ENCODE measurements at places on chromosomes 16 and 17.

DNA sequence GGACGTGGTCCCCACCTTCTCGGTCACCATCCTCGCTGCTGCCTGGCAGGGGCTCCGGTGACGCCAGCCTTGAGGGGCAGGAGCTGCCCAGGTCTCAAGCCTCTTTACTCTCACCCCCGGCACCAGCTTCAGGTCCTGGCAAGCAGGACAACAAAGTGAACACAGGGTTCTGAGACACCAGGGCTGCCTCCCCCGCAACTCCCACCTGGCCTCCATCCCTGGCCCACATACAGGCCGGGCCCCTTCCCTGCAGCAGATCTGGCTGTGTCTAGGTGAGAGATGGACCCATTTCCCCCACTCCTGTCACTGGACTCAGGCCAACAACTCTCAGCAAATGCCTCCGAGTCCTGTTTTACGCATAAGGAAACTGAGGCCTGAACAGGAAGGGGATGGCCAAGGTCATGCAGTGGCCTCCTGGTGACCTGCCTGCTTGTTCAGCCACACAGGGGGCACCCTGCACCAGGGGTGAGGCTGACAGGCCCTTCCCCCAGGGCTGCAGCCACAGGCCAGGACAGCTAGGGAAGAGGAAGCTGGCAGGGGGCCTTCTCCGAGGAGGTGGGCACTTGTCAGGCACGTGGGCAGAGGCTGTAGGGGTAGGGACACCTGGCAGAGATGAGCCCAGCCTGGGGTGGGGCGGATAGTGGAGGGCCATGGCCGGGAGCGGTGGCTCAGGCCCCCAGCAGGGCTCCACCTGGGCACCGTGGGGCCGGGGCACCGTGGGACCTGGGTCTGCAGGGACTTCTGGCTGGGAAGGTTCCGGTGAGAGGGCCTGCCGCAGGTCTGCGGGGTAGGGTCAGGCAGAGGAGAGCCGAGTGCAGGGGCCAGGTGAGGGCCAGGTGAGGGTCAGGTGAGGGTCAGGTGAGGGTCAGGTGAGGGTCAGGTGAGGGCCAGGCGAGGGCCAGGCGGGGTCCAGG lies 46.7 kb upstream of the PVALEF start:
- no peak for DNase-seq

- peak; percentile 19 for DNase-seq
These were observed 684 bp downstream of the ZFP90 start for GRCh38 chr16:68539711-68540239.

- DNase-seq, result no peak
These were observed 455.6 kb downstream of the HS3ST3B1 start for GRCh38 chr17:14756479-14756878.

DNA sequence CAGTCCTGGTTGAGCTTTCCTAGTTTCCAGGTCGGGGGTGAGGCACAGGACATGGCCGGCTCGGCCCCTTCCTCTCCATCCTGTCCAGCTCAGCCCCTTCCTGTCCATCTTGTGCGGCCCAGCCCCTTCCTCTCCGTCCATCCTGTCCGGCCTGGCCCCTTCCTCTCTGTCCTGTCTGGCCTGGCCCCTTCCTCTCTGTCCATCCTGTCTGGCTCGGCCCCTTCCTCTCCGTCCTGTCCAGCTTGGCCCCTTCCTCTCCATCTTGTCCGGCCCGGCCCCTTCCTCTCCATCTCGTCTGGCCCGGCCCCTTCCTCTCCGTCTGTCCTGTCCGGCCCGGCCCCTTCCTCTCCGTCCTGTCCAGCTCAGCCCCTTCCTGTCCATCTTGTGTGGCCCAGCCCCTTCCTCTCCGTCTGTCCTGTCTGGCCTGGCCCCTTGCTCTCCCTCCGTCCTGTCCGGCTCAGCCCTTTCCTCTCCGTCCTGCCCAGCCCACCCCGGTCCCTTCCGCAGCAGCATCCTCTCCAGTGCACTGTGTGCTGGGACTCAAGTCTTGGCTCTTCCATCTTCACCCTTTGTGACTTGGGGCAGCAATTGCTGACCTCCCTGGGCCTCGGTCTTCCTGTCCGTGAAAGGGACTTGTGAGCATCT lies 5.5 kb upstream of the ZNF750 start:
- DNase-seq, result no peak

DNA sequence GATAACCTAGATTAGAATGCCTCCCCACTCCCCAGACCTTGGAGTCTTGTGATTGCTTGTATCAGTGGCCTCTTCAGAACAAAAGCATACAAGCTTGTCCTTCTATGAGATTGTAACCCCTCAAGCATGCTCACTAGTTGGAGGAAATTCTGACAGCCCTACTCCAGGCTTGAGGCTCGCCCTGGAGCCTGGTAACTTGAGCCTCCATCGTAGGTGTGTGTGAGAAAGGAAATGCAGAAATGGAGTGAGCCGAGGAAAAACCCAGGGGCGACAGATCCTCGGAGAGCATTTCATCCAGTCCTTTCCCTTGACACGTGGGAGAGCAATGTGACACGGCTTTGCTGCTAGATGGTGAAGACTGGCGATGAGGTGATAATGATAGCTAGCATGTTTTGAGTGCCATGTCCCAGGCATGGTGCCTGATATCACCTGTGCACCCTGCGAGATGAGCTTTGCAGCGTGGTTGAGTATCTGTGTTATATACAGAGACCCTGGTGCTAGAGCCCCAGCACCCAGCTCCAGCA lies 31.2 kb downstream of the GNAO1 start:
- no peak for DNase-seq

- DNase-seq, result peak; percentile 40
These were observed 32.1 kb downstream of the CDK5RAP3 start for GRCh38 chr17:48002916-48003416.

- no peak for DNase-seq
These were observed 885.7 kb upstream of the CDH8 start for GRCh38 chr16:62921904-62922303.

GRCh38 chr17:14737984-14738651 lies 437.2 kb downstream of the HS3ST3B1 start:
- peak; percentile 100 for DNase-seq

DNA sequence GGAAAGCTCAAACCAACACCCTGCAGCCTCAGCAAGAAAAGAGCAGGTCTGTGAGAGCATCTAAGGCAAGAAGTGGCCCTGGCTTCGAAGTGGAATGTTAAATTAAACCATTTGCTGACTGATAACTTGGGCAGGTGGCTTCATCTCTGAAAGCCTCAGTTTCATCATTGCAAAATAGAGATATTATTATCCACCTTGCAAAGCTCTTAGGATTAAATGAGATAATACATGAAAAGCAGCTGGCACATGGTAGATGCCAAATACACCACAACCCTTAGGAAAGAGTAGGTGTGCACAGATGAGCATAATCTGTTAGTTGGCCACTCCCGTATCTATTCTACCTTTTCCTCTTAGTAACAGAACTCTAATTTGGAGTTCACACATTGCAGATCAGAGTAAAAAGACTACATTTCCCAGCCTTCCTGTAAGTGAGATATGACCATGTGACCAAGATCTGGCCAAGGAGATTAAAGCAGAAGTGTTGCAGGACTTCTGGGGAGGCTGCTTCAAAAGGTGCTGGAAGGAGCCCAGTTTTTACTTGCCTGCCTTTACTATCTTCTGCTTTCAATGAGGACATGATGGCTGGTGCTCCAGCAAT lies 288.7 kb downstream of the SOX9 start:
- no peak for DNase-seq

GRCh38 chr16:73190688-73191659 lies 143.0 kb upstream of the ZFHX3 start:
- no peak for DNase-seq

- DNase-seq, result no peak
These were observed 179.1 kb upstream of the CHMP6 start for GRCh38 chr17:80812362-80813088.

- DNase-seq, result no peak
These were observed 52.7 kb downstream of the TBC1D16 start for GRCh38 chr17:79982986-79983385.

DNA sequence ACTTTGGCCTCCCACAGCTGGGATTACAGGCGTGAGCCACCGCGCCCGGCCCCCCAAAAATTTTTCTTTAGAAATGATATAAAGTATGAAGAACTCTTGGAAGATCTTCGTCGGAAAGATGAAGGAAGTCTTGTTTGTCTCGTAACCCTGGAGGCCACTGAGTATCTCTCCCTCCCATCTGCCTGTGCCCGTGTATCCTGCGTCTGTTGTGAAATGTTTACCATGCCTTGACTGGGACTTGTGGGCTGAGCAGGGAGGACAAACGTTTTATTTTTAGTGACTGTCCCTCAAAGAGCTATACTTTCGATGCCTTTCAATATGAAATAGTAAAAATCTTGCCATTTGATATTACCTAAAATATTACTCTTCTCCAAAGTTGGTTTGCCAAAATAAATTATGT lies 121.2 kb downstream of the RPTOR start:
- no peak for DNase-seq

DNA sequence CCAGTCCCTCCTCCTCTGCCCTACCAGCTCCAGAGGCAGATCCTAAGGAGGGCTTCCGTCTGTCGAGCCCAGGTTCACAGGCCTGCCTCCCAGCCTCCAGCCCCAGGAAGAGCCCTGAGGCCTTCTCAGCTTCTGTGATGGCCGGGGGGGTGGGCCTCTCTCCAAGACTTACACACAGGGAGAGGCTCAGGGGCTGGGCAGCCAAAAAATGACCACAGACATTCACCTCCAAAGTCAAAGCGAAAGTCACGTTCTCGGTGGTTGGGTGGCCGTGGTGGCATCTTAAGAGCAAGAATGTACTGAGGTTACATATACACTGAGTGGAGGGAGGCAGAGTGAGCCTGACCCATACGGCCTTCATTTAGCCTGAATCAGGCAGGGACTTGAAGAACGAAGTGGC lies 119.1 kb downstream of the CCDC182 start:
- DNase-seq, result no peak

GRCh38 chr16:25126820-25127232 lies 15.3 kb downstream of the LCMT1 start:
- DNase-seq, result peak; percentile 92

DNA sequence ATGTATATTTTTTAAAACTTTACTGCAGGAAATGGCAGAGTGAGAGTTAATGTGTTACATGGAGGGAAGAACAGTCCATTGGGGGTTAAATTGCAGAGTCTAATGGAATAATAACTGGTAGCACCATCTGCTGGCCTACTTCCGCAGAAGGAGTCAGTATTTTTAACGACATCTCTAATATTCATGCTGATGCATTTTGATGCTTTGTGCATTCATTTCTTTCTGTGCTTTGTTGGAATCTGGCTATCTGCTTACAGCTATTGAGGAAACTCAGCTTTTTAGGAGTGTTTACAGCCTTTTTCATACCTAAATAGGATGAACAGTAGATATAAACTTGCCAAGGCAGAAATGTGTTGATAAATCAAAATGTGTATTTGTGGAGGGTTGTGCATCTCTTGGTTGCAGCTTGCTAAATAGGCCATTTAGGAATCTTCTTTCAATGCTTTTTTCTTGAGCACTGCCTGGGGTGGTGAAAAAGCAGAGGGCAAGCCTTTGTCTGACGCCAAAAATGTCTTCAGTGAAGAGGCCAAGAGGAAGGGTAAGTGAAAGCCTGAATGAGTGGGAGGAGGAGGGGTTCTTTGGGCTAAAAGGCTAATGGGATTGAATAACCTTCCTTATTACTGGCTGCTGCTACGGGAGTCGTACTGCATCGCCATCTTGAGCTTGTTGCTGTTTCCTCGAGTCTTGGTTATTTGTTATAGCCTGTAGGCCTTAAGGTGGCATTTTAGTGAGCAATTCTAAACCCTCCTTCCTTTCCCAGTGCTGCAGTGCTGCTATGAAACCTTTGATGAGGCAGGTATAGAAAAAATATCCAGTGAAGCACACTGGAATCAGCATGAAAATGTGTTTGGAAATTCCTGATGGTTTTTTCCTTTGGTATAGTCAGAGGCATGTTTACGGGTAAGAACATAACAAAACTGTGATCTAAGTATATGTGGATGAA lies 153.3 kb downstream of the CHD9 start:
- DNase-seq, result peak; percentile 87

DNA sequence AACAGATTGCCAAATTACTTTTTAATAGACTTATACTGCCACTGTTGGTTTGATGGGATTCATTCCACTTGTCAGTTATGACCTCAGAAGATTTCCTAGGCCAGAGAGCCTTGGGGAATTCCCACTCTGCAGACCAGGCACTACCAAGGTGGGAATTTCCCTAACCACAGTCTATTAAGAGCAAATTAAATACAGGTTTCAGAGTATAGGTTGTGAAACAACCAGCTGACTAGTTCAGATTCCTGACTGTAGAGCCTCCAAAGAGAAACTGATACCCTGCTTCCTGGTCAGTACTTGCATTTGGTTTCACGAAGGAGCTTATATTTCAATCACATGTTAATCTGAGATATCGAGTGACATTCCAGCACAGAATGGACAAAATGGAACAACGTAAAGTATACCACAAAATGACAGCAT lies 186.5 kb downstream of the STX8 start:
- DNase-seq, result peak; percentile 99

- no peak for DNase-seq
These were observed 45.8 kb downstream of the ESRP2 start for GRCh38 chr16:68190081-68190480.

DNA sequence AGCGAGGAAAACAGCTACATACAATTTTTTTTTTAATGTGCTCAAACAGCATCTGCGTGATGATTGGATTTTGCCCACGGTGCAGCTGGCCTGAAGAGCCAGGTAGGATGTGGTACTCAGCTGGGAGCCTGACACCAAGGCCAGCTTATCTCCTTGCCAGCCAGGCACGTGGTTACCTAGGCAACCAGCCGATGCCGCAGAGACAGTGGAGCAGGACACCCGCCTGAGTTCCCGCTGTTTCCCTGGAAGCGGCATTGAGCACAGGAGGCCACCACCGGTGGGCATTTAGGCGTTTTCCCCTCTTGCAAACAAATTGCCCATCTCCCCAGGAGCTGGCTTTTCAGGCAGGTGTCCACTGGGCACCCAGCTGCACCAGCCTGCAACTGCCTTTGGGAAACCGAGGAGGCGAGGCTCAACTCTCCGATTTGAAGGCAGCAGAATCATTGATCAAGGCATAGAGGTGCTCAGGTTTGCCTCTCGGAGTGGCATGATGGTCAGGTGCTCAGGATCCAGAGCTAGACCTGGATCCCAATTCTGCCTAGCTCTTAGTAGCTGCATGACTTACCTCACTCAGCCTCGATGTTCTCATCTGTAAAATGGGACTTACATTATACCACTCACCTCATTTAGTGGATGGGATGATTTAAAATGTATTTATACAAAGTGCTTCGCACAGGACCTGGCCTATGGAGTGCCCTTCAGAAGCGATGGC lies 137.5 kb upstream of the PLCG2 start:
- DNase-seq, result no peak

- DNase-seq, result no peak
These were observed 1.1 kb upstream of the GNAO1 start for GRCh38 chr16:56190048-56190676.

GRCh38 chr17:78356101-78356713 lies 3.7 kb downstream of the SOCS3 start:
- DNase-seq, result peak; percentile 98

GRCh38 chr16:58409316-58409973 lies 17.2 kb downstream of the GINS3 start:
- DNase-seq, result peak; percentile 45

- no peak for DNase-seq
These were observed 8.5 kb upstream of the RAI1 start for GRCh38 chr17:17672453-17673368.

GRCh38 chr17:47720196-47720595 lies 12.8 kb upstream of the TBX21 start:
- DNase-seq, result no peak

GRCh38 chr17:21030375-21030774 lies 12.4 kb downstream of the USP22 start:
- no peak for DNase-seq
